Ovary (tissue), 10 donors: ENCODE measurements at places on chromosomes 1 and 21. TPM values are rescaled to one million over a fixed set of nuclear protein-coding genes. Genes with fewer than 3 reads are reported as not detected.

Gene MUL1
- 20.1 TPM for polyA plus RNA-seq

Gene MFSD2A
- 3.6 TPM for polyA plus RNA-seq

Gene LRRC38
- 0.44 TPM for polyA plus RNA-seq

Gene NPPB
- polyA plus RNA-seq: not detected

Gene KHDRBS1
- 137 TPM for polyA plus RNA-seq

Gene C1orf185
- not detected for polyA plus RNA-seq

Gene PALMD
- 20.3 TPM for polyA plus RNA-seq
